ENCODE measurements at places on chromosomes 7 and 10. TPM values are rescaled to one million over a fixed set of nuclear protein-coding genes. Genes with fewer than 3 reads are reported as not detected.

PNLIPRP3 gene
- not detected for polyA plus RNA-seq

DNA sequence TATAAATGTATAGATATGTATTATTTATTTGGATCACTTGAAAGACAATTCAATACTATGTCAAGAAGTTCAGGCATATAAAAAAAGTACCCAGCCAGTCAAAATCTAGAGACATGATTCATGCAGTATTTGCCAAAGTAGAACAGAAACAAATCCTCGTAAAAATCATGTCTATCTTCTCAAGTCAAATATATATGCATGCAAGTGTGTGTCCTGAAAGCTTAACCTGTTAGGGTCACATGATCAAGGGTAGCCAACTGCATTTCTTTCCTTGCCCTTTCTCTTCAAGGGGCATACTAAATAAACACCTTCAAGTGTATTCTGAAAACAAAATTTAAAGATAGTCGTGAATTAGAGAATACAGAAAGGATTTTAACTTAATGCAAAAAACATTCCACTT lies 107.0 kb downstream of the HIBADH start:
- DNase-seq: no peak

GRCh38 chr10:130194194-130194990 lies 58.2 kb downstream of the GLRX3 start:
- DNase-seq: no peak

FAM25A gene
- not detected for polyA plus RNA-seq

DHX32 gene
- 28.8 TPM for polyA plus RNA-seq

DNA sequence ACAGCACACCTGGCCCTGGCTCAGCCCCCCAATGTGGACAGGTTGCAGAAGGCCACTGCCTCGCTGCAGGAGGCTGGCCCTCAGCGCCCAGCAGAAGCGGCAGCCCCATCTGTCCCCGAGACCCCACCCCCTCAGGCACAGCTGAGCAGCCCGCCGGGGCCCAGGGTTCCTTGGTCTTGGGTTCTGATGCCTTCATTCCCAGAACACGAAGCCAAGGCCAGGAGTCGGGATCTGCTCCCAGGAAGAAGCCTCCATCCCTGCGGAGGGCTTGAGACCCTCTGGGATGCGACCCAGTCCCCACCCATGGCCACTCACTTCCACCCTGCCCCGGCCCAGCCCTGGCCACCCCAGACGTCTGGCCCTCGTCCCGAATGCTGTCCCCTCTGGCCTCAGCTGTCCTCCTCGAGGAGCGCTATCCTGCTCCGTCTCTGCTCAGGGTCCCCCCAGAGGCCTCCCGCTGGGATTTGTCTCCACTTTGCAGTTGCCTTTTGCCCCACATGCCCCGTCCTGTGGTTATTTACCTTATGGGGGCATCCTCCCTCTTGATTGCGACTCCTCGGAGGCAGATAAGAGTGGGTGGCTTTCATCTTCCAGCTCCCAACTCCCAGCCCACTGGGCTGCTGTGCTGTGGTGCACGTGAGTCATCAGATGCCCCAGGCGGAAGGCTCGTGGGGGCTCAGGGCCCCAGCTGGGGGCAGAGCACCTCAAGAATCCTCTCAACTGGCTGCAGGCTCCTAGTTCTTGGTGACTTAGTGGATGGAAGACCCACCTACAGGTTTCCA lies 97.5 kb downstream of the MKI67 start:
- no peak for DNase-seq

DNA sequence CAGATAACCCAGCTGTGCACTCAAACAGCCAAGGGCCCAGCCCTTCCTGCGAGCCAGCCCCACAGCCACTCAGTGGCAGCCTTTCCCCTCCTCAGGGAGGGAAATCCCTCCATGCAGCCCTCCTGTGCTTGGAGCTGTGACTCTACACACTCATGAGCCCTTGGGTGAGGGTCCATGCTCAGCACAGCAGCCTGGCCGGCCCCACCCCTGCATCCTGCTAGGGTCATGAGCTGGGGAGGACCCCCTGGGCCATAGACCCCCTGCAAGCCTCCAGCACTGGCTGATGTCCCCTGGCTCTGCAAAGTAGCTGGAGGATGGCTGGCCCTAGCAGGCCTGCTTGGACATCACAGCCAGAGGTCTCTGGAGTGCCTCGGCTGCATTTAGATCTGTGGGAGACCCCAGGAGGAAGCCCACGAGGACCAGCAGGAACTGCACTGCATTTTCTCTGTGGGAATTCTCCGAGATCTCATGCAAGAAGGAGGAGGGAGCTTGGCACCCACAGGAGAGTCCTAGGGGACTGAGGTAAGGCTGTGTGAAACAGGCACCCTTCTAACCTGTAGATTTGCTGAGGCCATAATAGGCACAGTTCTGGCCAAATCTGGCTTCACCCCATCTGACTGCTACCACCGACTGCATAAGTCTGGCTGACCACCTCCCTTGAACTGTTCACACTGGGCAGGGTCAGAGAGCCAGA lies 17.4 kb downstream of the TMEM273 start:
- no peak for DNase-seq

COMMD3 gene
- polyA plus RNA-seq: 80.5 TPM

GRCh38 chr7:33423646-33424020 lies 294.3 kb downstream of the BBS9 start:
- DNase-seq: peak; percentile 29

DNA sequence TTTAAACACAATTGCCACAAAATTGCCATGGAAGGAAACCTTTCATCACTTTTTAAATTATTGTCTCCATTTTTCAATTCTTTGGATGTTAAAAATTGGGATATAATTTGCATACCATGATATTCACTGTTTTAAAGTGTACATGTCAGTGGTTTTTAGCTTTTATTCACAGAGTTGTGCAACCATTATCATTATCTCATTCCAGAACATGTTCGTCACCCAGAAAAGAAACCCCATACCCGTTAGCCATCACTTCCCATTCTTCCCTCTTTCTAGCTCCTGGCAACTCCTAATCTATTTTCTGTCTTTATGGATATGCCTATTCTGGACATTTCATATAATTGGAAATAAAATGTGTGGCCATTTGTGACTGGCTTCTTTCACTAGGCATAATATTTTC lies 260.3 kb upstream of the FERD3L start:
- no peak for DNase-seq

GRCh38 chr10:11048707-11049278 lies 31.1 kb downstream of the CELF2 start:
- no peak for DNase-seq

ST8SIA6 gene
- 19.0 TPM for polyA plus RNA-seq

MEIG1 gene
- 1.5 TPM for polyA plus RNA-seq

- DNase-seq: no peak
These were observed 43.4 kb downstream of the FOXL3 start for GRCh38 chr7:333393-333764.

GRCh38 chr7:74417419-74417971 lies 36.2 kb upstream of the GTF2IRD1 start:
- DNase-seq: peak; percentile 55

GRCh38 chr7:38327637-38328036 lies 54.2 kb upstream of the TARP start:
- peak; percentile 40 for DNase-seq

ZNF804B gene
- polyA plus RNA-seq: not detected

- no peak for DNase-seq
These were observed 307.4 kb downstream of the WDR37 start for GRCh38 chr10:1363446-1364121.

- no peak for DNase-seq
These were observed 63.2 kb upstream of the TOMM7 start for GRCh38 chr7:22885797-22886261.

DNA sequence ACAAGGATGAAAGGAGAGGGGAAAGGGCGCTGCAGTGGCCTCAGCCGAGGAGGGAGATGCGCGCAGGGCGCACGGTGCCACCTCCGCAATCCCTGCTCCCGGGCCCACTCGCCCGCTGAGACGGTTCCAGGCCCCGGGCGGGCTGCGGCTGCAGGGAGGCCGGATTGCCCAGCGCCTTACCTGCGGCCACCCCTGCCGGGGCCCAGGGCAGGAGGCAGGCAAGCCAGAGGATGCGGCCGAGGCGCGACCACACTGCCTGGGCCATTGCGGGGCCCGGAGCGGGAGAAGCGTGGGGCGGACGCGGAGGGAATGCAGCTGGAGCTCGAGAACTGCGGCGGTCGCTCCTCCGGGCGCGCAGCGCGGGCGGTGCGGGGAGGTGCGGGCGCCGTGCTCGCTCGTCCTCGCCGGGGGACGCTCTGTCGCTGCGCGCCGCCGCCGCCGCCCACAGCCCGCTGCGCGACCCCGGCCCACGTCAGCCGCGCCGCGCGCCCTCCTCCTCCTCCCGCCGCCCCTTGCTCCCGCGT lies at the start of gene TMEM130:
TSS of gene TMEM130 (minus strand) at position 418 of the 524 bp plus-strand sequence. CDS start at position 265, 153 bp downstream.
- no peak for DNase-seq

GRCh38 chr10:77189075-77189474 lies 448.5 kb downstream of the KCNMA1 start:
- no peak for DNase-seq

CHAT gene
- polyA plus RNA-seq: not detected

EBF3 gene
- polyA plus RNA-seq: not detected

- DNase-seq: peak; percentile 94
These were observed 10.4 kb downstream of the ATG9B start for GRCh38 chr7:151013733-151014497.

CLRN3 gene
- not detected for polyA plus RNA-seq

DNA sequence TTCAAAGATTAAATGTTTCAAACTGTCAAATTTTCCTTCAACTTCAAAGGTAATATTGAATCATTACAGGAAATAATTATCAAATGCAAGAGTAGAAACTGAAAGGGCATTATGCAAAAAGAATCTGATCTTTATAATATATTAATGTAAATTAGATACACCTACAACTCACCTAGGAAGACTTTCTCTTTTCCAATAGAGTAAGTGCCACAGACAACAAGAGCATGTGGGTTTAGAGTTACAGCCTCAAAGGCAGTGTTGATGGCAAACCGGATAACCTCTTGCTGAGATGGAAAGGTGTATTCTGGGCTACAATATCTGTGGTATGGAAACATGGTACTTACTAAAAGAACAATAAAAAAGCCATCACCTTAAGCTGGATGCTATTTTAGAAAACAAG lies 11.7 kb downstream of the DCLRE1A start:
- DNase-seq: no peak

DNA sequence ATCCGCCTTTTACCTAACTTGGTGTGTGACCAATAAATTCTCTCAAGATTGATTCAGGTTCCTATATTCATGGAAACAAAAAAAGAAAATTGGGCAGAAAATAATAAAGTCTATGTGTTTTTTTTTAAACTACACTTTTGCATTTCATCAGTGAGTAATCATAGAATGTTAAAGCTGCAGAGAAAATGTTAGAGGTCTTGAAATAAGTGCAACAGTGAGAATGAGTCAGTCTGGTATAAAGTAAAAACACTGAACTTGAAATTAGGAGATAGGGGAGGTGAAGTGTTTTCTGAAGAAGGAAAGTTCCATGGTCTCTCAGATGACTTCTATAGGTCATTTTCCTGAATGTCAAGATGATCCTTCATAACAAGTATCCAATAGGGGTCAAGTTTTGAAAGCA lies 202.6 kb upstream of the NRP1 start:
- DNase-seq: no peak

DCLRE1C gene
- 9.3 TPM for polyA plus RNA-seq

ZNF727 gene
- 0.86 TPM for polyA plus RNA-seq

AS3MT gene
- polyA plus RNA-seq: not detected

C7orf57 gene
- not detected for polyA plus RNA-seq

- no peak for DNase-seq
These were observed 490.0 kb downstream of the SH2D4B start for GRCh38 chr10:81027706-81028105.

- DNase-seq: no peak
These were observed 388.3 kb downstream of the KIF20B start for GRCh38 chr10:90089719-90090118.

GRCh38 chr10:132533571-132534260 lies 3.9 kb upstream of the INPP5A start:
- no peak for DNase-seq

- no peak for DNase-seq
These were observed 342.7 kb downstream of the LRMDA start for GRCh38 chr10:75773813-75774782.

DNA sequence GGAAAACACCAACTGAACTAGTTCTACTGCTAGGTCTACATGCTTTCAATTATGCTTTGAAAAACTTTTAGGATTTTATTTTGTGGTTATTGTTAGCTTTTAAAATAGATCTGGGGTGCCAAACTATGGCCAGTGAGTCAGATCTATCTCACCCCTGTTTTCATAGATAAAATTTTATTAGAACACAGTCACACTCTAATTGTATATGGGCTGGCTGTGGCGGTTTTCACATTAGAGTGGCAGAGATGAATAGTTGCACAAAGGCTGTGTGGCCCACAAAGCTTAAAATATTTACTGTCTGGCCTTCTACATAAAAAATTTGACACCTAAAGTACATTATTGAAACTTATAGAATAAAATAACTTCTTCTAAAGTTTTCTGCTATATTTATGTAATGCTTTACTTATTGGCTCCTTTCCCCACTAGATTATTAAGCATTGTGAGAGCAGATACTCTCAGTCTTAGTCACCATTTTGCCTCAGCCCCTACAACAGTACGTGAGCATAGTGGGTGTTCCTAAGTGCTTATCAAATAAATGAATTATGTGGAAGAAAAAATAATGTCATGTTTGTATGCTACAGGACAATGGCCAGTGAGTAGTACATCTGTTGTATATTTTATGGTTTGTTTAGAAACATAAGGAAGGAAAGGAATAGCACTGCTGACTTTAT lies 5.4 kb upstream of the SUV39H2 start:
- no peak for DNase-seq

RBM33 gene
- 61.5 TPM for polyA plus RNA-seq

ANKRD2 gene
- polyA plus RNA-seq: not detected

AGFG2 gene
- polyA plus RNA-seq: 7.1 TPM

PLOD3 gene
- 28.6 TPM for polyA plus RNA-seq

TTYH3 gene
- 1.6 TPM for polyA plus RNA-seq

DNA sequence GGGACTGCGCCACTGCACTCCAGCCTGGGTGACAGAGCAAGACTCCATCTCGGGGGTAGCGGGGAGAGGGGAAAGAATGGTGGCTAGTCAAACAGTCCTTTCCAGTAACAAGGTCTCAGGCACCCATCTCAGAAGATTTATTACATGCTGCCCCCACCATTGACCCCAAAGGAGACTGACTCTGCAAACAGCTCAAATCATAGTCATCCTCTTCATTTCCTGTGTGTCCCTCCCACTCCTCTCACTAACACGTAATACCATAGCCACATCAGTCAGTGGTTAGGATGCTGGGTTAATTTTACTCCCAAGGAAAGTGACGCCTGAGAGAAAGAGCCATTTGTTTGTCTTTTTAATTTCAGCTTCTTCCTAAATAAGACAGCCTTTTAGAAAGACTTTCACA lies 56.6 kb upstream of the BET1 start:
- DNase-seq: no peak

GRCh38 chr10:71671994-71672946 lies 47.3 kb downstream of the C10orf105 start:
- DNase-seq: no peak

- DNase-seq: no peak
These were observed 32.8 kb downstream of the MRPS33 start for GRCh38 chr7:140981951-140982350.

GRCh38 chr10:95308389-95309302 lies 17.8 kb upstream of the PDLIM1 start:
- no peak for DNase-seq

DNA sequence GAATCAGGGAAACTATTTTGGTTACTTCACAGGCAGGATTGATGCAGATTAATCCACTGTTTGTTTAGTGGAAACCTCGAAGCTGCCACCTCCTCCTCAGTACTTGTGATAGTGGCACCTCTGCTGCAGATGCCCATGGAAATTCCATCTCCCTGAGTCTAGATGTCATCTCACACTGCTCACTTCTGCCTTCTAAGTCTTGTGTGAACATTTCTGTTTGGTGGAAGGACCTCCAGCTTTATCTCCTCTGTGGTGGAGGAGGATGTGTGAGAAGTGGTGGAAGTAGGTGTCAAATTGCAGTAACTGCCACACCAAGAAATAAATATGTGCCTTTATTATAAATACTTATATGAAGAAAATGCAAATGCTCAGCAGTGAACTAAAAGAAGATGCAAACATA lies 25.8 kb upstream of the GPR141 start:
- peak; percentile 68 for DNase-seq

TEX47 gene
- not detected for polyA plus RNA-seq

Measured in immature natural killer cell (primary cell).